SJCRH30 (cell line): ENCODE measurements at places on chromosomes 6 and 20. TPM values are rescaled to one million over a fixed set of nuclear protein-coding genes. Genes with fewer than 3 reads are reported as not detected.

- no peaks in the 10 kb centered on the region for H3K36me3 ChIP-seq
- DNase-seq, result no peak
- H3K4me3 ChIP-seq, result no peak overlapping the region
Measured at GRCh38 chr20:57062696-57063270, 203.7 kb downstream of the BMP7 start.

- H3K36me3 ChIP-seq, result no peaks in the 10 kb centered on the region
- peak; percentile 17 for DNase-seq
- H3K27me3 ChIP-seq, result 0 out of 2 replicates have a peak, but pooled peaks cover 3% of the 10 kb centered on the region
- H3K27ac ChIP-seq, result no peak overlapping the region
Measured at GRCh38 chr6:153947808-153948447, 91.1 kb upstream of the OPRM1 start.

GRCh38 chr20:47568019-47568418 lies 66.3 kb downstream of the NCOA3 start:
- no peaks in the 10 kb centered on the region for H3K36me3 ChIP-seq
- no peak overlapping the region for H3K4me3 ChIP-seq
- no peaks in the 10 kb centered on the region for H3K27me3 ChIP-seq
- no peak overlapping the region for H3K27ac ChIP-seq
- DNase-seq, result no peak

DNA sequence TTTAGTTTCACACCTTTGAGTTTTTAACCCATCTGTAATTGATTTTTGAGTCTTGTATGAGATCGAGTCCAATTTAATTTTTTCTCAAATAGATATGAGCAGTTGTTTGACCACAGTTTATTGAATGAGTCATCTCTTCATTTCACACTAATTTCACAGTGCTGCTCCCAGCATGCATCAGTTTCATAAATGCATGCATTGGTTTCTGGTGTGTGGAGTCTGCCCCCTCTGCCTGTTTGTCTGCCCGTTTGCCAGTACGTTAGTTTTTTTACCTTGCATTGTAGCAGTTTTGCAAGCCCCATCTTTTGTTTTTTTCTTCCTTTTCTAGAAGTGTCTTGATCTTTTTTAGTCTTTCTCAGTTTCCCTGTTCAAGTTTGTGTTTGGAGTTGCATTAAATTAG lies 11.9 kb downstream of the SLX4IP start:
- DNase-seq, result peak; percentile 88
- H3K4me1 ChIP-seq, result peaks cover 19% of the 10 kb centered on the region
- peak overlapping the region; percentile 23 for H3K4me3 ChIP-seq
- H3K27me3 ChIP-seq, result no peaks in the 10 kb centered on the region
- H3K36me3 ChIP-seq, result no peaks in the 10 kb centered on the region

DNA sequence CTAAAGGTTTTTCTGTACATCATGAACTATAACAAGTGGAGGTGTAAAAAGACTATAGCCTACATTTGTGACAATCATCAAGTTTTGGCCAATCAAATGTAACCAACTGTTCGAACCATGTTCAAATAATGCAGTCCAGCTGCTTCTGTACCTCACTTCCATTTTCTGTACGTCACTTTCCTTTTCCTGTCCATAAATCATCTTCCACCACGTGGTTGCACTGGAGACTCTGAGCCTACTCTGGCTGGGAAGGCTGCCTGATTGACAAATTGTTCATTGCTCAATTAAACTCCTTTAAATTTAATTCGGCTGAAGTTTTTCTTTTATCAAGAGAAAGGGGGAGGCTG lies 270.4 kb upstream of the JARID2 start:
- H3K4me1 ChIP-seq, result 0 out of 2 replicates have a peak, but pooled peaks cover 4% of the 10 kb centered on the region
- H3K27ac ChIP-seq, result no peak overlapping the region
- H3K4me3 ChIP-seq, result no peak overlapping the region
- DNase-seq, result no peak
- no peaks in the 10 kb centered on the region for H3K27me3 ChIP-seq
- no peaks in the 10 kb centered on the region for H3K36me3 ChIP-seq

DNA sequence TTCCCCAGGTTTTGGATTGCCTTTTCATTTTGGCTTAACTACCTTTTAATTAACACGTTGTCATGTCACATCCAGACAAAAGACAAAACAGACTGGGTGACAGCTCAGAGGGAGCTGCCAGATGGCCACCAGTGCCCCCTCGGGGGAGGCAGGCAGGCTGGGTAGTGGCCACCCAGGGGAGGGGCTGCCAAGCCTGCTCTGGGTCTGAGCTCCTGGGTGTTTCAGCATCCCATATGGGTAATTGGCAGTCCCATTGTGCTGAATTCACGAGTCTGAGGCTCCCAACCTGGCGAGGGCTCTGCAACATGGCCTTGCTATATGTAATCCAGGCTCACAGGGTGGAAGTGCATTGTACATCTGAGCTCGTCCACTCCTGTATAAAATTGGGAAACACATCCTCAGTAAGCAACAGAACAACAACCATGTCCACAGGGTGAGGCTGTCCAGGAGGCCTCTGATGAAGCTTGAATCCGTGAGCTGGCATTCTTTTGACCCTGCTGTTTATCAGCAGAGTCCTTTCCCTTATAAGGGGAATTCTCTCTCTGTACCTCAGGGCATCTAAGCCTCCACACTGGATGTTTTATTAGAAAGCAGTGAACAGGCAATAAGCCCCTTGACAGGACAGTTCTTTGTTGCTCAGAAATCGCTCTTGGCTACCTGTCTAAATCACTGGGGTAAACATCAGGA lies 111.7 kb upstream of the SLC22A23 start:
- H3K36me3 ChIP-seq, result no peaks in the 10 kb centered on the region
- H3K27me3 ChIP-seq, result no peaks in the 10 kb centered on the region
- DNase-seq, result no peak
- H3K4me3 ChIP-seq, result no peak overlapping the region
- no peaks in the 10 kb centered on the region for H3K4me1 ChIP-seq

GSTA2 gene
- total RNA-seq, result not detected in 2 replicates

SCAF8 gene
- 48.2 and 50.7 TPM in 2 replicates for total RNA-seq

RCAN2 gene
- 0.20 and 0.43 TPM in 2 replicates for total RNA-seq
